Activated T-cell treated with anti-CD3 and anti-CD28 coated beads for 1 hour (primary cell): ENCODE measurements at places on chromosomes 3 and 15.

DNA sequence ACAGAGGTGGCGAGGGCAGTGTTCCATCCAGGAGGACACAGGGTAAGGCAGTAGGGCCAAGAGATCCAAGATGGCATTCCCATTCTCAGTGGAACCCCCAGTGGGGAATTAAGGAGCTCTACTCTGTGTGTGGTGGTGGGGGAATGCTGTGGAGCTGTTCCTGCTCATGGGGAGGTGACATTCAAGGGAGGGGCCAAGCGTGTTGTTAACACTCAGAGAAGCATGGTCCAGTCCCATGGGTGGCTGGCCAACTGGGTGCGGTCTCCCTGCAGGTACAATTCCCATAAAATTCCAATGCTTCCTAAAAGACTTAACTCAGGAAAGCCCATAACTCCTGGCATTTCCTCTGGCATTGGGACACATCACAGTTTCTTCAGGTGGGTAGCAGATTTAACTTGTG lies 2.3 kb downstream of the CAMP start:
- no peak for DNase-seq

DNA sequence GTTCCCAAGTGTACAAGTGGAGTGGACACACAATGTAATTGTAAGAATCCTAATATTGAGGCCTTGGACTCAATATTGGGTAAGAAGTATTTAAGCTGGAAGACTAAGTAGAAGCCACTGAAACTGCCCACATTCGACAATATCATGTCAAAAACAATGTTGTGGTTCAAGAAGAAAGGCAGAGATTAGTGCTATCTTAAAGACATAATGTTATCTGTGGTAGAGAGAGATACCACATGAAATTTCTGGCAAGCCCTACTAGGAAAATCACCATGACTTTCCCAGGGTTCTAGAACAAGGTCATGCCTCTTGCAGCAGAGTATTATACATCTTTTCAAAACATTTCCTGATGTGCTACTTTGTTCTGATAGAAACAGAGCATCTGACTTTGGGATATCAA lies 192.6 kb downstream of the RAP2B start:
- no peak for DNase-seq

DNA sequence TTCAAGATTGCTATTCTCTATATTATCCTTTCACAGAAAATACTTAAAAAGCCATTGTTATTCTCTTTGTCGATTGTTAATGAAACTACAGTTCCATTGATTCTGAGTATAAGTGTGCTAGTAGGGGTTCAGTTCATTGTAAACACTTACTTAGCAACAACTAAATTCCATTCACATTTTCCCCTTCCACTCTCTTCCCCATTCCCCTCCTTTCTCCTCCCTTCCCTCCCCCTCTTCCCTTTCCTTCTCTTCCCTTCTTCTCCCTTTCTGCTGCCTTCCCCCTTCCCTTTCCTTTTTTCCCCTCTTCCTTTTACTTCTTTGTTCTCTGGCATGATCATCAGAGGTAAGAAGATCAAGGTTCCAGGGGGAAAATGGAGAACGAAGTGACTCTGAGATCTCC lies 21.3 kb upstream of the RIOX2 start:
- DNase-seq, result no peak

DNA sequence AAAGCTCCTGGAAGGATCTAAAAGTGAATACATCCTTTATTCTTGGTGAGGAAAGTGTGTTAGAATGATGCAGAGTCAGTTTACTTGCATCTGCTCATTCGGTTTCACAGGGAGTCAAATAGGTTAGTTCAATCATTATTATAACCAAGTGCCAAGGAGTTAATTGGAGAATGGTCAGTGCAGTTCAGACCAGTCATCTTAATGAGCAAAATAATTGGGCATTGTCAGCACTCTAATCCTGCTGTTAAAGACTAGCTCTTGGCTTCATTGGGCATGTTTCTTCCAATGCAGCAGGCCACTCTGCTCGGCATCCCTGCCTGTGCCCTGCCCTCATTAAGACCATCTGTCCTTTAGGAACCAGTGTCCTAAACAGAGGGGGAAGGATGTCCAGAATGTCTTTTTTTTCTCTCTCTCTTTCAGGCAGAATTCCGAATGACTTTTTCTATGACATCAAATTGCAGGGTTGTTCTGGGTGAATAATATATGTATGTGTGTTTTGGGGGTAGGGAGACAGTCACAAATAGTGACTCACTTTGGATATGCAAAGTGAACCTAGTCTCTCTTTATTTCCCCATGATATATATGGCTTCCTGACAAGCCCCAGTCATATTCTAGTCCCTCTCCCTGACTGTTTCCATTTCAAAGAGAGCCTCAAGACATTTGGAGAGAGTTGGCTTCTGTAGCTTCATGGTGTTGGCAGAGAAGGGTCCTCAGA lies 205.4 kb upstream of the TRIM42 start:
- no peak for DNase-seq

DNA sequence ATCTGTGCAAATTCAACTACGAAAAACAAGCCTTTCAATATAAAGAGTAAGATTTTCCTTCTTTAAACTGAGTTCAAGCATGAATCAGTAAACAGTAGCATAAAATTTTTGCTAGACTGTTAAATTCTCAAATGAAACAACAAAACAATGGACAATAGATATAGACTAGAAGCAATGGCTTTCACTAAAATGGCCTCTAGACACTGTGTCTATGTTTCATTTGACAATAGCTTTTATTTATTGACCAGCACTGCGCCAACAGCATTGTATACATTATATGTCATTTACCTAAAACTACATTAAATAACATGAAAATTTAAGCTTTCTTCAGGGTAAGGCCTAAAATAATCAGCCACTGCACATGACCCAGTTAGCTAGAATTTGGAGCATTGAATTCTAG lies 148.5 kb downstream of the DUT start:
- no peak for DNase-seq

- DNase-seq, result peak; percentile 27
Measured at GRCh38 chr15:67134067-67134838, 68.9 kb downstream of the SMAD3 start.

DNA sequence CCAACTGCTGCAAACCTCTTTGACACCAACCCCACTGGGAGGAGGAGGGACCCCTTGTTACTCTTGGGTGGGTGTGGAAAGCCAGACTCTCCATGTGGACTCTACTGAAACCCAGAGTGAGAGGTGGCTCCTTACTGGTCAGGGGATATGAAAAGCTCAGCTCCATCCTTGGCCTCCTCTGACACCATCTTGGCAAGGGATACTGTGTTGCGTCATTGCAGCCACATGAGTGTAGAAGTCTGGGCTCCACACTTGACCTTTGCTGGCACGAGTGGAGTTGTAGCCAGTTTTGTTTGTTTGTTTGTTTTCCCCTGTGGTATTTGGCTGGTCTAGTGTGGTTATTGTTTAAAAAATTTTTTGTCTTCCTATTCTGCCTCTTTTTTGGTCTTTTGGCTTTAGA lies 289.1 kb downstream of the GAP43 start:
- no peak for DNase-seq

GRCh38 chr3:43423142-43423541 lies 136.8 kb downstream of the SNRK start:
- DNase-seq, result no peak

DNA sequence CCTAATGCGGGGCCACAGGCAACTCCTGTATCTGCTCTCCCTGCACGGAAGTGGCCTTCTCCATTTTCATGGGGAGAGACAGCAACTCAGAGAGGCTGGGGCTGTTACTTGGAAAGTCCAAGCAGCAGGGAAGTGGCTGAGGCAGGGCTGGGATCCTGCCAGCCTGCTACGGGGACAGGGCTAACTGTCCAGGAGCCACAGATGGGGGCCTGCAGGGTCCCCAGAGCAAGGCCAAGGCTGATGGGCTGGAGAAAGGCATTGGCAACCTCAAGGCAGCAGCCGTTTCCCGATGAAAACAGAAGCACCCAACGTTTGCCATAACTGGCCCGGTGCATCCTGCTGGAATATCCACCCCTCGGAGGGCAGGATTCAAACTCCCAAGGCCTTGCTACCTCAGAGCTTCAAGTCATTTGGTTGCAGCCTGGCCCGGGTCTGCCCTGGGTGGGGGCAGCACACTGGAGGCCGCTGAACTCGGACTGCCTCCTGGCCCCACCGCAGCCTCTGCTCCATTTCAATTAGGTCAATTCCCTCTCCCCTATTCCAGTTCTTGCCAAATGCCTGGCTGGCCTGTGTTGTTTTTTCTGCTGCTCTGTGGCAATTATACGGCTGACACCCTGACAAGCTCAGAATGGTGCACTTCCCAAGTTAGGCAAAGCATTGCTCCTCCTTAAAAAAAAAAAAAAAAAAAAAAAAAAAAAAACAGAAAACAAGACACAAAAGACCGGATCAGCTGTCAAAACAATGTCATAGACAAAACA lies 143.5 kb downstream of the NUP210 start:
- DNase-seq, result no peak

DNA sequence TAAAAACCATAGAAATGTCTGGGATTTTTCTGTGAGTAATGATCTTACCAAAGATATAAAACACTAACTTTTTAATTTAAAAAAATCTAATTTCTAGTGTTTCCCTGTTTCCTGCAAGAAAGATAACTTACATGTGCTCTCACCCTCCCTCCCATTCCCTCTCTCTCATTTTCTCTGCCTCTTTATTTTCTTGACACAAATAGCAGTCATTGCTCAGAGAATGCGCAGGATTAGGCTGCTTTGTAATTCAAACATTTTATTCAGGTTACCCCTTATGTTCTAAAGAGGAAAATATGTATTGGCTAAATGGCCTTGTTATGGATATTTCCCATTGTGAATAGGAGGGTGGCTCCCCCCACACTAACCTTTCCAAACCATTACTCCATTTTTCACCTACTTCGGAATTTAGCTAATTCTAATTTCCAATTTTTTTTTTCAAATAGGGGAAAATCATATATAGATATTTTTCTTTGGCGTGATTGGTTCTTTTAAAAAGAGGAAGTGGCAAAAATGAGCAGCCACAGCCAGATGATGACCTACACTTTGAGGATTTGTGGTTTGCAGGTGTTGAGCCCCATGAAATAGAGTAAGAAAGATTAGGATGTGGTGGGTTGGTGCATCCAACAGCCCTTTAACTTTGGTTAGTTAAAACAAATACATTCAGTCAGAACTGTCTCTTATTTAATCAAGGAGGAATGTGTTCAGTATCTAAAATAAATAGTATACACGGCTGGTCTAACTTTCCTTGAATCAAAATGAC lies 554.4 kb downstream of the IGSF11 start:
- DNase-seq, result no peak

- no peak for DNase-seq
Measured at GRCh38 chr15:86877171-86877631, 797.5 kb downstream of the AGBL1 start.

- DNase-seq, result no peak
Measured at GRCh38 chr3:11120091-11120805, 34.0 kb upstream of the HRH1 start.

GRCh38 chr3:45509038-45509767 lies 85.3 kb upstream of the LIMD1 start:
- no peak for DNase-seq

- DNase-seq, result no peak
Measured at GRCh38 chr3:46576879-46577278, 10.8 kb upstream of the LRRC2 start.

- DNase-seq, result no peak
Measured at GRCh38 chr3:11392014-11392859, 120.0 kb downstream of the ATG7 start.

DNA sequence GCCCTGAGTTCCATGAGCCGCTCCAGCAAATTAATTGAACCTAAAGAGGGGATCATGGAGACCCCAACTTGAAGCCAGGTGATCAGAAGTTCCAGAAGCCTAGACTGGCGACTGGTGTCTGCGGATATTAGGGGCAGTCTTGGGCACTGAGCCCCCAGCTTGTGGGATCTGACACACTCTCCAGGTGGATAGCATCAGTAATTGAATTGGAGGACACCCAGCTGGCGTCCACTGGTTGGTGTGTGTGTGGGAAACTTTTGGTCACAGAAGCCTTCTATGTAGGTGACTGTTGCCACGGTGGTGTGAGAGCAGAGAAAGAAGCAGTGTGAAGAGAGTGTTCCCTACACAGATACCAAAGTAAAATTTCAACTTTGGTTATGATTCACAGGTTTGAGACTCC lies 106.0 kb upstream of the ADPGK start:
- DNase-seq, result no peak
